Fibroblast of the conjunctiva (primary cell): ENCODE measurements at places on chromosomes 12 and 14.
A peak's percentile ranks its signal among the peaks of the same experiment; 100 is the strongest.

GRCh38 chr14:54170301-54170700, 213.7 kb upstream of the BMP4 start:
- no peak for DNase-seq

DNA sequence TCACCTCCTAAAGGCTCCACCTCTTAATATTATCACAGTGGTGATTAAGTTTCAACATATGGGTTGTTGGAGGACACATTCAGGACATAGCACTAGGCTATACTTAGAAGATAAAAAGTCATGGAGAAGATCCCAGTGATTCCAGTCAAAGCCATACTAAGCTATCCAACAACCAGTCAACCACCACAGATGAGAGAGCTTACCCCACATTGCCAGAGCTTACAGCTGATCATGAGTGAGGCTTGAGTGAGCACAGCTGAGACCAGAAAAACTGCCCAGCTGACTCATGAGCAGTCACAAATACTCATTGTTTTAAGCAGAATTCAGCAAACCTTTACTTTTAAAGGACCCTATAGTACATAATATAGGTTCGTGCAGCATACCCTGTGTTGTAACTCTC, 85.1 kb downstream of the DRAM1 start:
- no peak for DNase-seq

GRCh38 chr12:108888031-108888430, 8.1 kb downstream of the DAO start:
- no peak for DNase-seq

DNA sequence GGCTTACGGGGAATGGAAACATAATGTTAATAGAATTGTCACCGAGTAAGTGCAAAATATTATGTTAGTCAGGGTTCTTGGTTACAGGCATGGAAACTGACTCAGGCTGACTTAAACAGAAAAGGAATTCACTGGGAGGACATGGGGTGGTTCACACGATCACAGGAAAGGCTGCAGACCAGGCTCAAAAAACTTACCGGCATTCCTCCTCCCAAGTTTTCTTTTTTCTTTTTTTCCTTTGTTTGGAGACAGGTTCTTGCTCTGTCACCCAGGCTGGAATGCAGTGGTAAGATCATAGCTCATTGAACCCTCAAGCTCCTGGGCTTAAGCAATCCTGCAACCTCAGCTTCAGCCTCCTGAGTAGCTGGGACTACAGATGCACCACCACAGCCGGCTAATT, 11.9 kb upstream of the UBE2N start:
- no peak for DNase-seq

- no peak for DNase-seq
Observed at GRCh38 chr12:45324391-45324790, 108.5 kb downstream of the ANO6 start.

DNA sequence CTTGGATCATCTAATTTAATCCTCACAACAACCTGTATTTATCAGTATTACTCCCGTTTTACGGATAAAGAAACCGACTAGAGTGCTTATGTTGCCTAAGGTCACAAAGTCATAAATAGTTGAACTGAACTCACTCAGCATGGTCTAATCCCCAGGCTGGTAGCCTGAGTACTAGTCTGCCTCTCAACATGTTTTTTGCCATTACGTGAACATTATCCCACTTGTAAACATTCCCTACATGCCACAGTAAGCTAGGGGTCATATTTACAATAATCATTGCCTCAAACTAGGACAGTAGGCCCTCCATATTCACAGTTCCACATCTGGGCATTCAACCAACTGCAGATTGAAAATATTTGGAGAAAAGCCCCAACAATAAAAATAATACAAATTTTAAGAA, 12.1 kb downstream of the SNRPF start:
- DNase-seq = no peak

GRCh38 chr12:98549371-98550110, 34.2 kb downstream of the TMPO start:
- DNase-seq = no peak

DNA sequence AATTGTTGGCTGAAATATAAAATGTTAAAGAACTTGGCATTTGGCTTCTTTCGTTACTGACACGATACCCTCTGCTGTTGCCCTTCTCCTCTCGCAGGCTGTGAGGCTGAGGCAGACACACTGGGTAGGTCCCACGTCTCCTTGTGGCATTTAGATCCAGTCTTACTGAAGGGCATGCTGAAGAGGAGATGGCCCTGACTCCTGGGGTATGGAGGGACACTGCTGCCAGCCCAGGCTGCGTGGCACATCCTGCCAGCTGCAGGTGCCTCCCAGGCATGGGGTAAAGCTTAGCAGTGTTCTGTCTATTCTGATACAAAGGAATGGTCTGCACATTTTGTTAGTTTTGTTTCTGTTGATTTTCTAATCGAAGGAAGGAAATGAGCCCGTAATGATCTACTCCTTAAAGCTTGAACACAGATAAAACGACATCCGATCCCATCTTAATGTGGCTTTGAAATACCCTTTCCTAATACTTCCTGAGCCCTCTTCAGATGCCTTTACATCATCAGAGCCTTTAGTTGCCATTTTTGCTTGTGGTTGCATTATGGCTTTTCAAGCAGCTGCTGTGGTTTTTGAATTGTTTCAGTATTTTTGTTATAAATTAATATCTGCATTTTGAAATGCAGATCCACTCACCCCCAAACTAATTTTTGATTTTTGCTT, 61.1 kb downstream of the WDR20 start:
- no peak for DNase-seq

DNA sequence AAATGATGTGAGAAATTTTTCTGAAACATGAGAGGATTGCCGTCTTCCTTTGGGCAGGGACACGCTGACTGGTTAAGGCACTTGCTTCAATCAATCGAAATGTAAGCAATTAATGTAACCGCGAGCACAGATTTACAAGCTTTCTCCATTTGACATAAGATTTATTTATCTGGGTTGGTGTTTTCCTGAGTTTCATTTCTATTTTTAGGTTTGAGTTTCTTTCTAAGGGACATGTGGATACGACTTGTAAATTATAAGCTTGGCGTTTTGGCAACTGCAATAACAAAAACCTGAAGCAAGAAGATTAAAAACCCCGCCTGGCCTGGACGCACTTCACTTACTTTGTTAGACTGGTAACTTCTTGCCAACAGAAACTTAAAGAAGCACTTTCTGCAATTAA, 20.3 kb upstream of the SINHCAF start:
- no peak for DNase-seq

- no peak for DNase-seq
Observed at GRCh38 chr12:130658145-130658911, 57.8 kb downstream of the RIMBP2 start.

DNA sequence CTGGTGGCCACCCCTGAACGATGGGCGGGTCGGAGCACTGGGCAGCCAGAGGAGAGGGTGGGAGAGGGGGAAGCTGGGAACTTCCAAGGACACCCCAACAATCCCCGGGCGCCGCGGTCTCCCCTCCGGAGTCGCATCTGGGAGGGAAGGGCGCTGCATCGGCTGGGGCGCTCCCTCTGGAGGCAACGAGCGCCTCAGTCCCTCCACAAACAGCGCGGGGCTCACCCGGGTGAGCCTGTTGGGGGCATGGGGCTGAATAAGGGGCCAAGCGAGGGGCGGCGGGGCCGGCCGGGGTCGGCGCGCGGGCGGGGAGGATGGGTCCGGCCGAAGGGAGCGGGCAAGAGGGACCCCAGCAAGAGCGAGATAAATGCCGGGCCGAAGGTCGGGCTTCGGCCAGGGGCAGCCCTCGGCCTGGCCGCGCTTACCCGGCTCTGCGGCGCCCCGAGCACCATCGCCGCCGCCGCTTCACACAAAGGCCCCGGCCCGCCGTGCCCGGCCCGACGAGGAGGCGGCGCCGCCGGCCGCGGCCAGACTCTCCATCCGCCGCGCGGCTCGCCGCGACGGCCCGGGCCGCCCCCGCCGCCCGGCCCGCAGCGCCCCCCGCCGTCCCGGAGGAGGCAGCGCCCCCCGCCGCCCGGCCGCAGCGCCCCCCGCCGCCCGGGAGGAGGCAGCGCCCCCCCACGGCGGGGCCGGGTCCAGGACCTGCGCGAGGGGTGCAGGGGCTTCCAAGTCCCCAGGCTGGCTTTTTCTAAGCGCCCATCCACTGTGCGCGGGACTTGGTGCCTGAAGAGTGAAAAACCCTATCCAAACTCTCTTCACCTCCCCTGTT, at the start of gene ZBTB39:
Gene ZBTB39 (minus strand): TSS at position 567 of the 829 bp plus-strand sequence. CDS start 1,629 bp downstream, outside the sequence.
- DNase-seq = peak; percentile 14

DNA sequence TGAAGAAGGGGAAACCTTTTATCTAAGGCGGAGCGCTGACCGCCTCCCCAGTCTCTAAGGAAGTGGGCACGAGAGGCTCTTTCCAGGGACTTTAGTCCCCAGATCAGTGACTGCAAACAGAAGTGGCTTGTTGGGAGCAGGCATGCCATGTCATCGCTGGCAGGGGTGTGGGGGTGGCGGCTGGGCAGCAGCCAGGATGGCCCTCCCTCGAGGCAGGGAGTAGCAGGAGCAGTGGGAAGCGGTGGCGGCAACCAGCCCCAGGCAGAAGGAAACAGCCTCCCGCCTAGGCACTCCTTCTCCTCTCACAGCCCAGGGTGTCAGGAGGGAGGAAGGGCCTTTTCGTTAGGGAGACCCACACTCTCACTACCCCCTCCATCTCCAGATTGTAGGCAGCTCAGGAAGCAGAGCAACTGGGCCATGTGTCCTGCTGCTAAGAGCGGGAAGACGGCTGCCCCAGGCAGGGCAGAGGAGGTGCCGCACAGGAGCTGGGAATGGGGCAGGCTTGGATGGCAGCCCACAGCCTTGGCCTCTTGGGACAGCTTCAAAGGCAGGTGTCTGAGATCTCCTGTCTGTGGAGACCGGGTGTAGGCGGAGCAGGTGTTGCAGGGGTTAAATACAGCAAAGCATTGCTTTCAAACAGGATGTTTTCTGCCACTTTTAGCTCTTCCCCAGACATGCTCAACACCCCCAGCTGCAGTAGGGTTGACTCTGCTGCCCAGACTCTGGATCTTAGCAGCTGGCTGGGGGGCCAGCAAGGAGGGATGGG, 21.8 kb downstream of the VDR start:
- DNase-seq = no peak

GRCh38 chr12:104358353-104359003, 54.9 kb downstream of the EID3 start:
- DNase-seq = no peak

- DNase-seq = no peak
Observed at GRCh38 chr14:67491741-67492507, 3.4 kb upstream of the TMEM229B start.

DNA sequence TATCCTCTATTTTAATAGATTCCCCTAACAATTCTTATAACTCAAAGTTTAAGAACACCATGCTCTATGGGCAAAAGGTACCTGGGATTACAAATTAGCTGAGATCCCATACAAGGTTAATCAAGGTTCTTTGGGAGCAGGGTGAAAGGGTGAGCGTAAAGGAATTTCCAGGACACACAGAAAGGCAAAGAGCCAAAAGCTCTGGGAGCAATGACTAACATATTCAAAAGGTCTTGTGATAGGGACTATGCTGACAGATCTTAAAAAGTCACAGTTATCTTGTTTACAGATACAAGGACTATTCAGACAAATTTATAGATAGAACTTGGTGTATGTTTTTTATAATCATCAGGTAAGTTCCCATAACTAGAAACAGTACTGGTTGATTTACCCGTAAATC, 19.5 kb upstream of the PPFIBP1 start:
- no peak for DNase-seq
